ELF-1 (cell line): ENCODE measurements at places on chromosomes 3 and 15.

DNA sequence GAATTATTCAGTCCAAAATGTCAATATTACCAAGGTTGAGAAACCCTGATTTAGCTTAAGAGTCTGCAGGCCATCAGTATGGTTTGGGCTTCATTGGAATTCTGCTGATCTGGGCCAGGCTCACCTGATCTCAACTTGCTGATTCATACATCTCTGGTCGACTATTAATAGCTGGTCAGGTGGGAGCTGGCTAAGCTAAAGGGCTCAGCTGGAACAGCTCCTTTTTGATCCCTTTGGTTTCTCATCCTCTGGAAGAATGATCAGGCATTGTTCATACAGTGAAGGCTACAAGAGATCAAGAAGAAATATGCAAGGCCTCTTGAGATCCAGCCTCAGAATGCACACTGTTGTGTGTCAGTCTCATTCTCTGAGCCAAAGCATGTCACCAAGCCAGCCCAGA, 123.3 kb upstream of the MME start:
- no peak for DNase-seq

DNA sequence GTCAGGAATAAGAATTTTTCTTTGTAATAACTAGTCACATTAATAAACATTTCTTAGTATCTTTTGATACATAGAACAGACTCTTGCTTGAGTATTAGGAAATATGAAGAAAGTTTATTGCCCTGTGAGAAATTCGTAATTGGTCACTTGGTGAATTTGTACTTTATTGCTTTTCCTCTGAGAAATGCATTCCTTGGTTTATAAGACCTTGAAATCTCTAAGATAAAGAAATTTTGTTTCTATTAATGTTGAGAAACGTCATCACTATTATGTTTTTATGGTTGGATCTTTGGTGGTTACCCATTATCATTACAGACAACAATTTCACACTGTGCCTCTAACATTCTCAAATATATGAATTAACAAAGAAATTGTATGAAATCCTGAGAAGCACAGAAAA, 652.0 kb upstream of the NECTIN3 start:
- no peak for DNase-seq

- peak; percentile 60 for DNase-seq
Measured at GRCh38 chr3:177470197-177470941, 273.1 kb upstream of the TBL1XR1 start.

DNA sequence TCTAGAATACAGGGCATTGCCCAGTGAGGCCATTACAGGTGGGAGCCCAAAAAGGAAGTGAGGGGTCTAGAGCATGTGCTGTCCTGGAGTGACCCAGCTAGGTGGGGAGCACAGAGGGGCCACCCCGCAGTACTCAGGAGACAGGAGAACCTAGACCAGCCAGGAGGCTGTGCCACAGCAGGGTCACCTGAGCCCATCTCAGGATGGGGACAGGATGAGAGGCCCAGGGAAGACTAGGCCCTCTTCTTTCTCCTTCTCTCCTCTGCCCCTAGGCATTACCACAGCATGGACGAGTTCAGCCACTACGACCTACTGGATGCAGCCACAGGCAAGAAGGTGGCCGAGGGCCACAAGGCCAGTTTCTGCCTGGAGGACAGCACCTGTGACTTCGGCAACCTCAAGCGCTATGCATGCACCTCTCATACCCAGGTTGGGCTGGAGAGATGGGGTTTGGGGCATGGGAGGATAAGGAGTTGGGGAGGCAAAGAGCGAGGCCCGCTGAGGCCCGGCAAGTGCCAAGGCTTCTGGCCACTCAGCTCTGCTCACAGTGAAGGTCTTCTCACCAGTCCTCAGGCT, 20.6 kb downstream of the LOXL1 start:
- DNase-seq, result no peak

DNA sequence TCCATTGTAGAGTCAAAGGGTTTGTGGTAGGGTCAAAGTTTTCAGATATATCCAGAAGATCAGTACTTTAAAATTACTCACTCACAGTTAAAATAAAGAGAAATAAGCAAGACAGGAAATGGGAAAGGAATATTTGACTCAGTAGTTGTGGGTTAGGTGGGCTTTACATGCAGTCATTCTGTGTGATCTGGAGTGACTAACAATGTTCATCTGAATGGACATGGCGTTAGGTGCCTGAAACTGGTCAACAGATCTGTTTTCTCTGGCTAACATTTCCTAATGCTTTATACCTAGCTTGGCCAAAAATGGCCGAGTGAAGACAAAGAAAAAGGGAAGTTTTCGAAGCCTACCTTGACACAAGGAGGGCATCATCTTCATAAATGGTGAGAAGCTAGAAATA, 133.4 kb upstream of the SATB1 start:
- no peak for DNase-seq

DNA sequence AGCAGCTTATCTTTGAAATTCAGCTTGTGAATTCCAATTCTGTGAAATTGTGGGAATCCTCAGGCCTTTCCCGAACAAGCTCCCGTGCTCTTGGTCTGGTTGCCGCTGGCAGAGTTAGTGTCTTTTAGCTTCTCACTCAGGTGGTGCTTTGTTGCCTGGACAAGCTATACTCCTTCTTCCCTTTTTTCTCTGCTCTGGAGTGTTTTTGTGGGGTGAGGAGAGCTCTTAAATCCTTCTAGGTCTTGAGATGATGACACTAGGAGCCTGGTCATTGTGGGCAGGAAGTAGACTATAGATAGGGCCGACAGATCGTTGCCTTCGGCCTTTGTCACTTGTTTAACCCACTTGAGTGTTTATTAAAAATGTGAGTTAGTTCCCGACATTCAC, 93.8 kb downstream of the SLCO3A1 start:
- no peak for DNase-seq

- peak; percentile 51 for DNase-seq
Measured at GRCh38 chr15:64552281-64552948, 92.0 kb downstream of the ZNF609 start.

GRCh38 chr3:177646749-177647148, 449.5 kb upstream of the TBL1XR1 start:
- DNase-seq, result no peak

- DNase-seq, result no peak
Measured at GRCh38 chr3:177513815-177514610, 316.7 kb upstream of the TBL1XR1 start.

GRCh38 chr3:129260606-129261005, 11.2 kb downstream of the COPG1 start:
- DNase-seq, result no peak

- no peak for DNase-seq
Measured at GRCh38 chr3:129557548-129557894, 14.5 kb downstream of the H1-8 start.

DNA sequence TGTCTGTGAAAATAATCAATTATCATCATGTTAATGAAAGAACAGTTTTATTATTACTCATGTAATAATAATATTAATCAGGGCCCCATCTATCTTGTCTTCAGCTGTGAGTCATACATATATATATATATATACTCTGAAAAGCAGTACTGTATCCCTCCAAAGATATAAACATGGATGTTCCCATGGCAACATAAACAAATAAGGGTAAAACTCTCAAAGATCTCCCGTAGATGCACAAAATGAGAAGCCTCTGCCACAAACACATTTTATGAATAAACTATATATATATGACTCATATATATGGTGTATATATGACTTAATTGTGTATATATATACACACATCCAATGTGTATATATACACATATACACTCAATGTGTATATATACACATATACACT, 163.8 kb upstream of the ARHGEF26 start:
- DNase-seq, result no peak

DNA sequence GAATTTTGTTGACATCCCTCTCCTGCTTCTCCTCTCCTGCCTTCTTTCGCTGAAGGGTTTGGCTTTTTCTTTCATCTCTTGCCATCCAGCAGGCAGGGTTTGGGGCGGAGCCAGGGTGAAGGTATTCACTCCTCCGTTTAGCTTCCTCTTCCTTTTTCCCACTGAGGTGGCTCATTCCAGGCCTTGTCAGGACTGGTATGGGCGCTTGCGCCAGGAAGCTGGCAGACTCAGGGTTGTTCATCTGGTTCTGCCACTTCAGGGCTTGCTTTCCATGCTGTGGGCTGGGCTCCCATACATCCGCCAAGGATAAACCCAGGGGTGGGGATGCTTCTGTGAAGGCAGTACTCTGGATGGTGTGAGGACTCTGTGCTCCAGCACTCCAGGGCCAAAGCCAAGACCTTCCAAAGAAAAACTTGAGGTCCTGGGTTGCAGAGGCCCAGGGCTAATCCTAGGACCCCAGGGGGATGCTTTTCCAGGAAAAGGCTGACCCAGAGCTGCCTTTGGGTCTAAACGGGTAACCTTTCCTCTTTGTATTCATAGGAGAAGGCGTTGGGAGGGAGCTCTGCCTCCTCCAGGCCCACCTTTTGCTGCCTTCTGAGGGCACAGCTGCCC, 7.7 kb upstream of the AMOTL2 start:
- peak; percentile 65 for DNase-seq

- DNase-seq, result peak; percentile 76
Measured at GRCh38 chr15:52783929-52784798, 6.0 kb downstream of the ONECUT1 start.

DNA sequence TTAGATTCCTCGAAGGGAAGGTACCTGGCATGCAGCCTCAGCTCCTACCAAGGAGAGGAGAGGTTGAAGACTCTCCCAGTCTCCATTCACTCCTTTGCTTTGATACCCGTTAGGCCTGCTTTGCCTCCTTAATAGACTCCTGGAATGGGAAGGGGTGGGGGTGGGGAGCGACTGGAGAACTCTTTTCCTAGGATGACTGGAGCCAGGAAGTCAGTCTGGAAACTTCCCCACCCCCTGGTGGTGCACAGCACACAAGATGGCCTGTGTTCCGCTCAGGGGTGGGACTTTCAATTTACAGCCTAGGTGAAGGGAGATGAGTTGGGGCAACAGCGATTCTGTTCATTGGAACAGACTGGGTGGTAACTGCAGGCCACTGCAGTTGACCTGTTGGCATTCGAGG, 21.4 kb upstream of the CELF6 start:
- DNase-seq, result peak; percentile 83

DNA sequence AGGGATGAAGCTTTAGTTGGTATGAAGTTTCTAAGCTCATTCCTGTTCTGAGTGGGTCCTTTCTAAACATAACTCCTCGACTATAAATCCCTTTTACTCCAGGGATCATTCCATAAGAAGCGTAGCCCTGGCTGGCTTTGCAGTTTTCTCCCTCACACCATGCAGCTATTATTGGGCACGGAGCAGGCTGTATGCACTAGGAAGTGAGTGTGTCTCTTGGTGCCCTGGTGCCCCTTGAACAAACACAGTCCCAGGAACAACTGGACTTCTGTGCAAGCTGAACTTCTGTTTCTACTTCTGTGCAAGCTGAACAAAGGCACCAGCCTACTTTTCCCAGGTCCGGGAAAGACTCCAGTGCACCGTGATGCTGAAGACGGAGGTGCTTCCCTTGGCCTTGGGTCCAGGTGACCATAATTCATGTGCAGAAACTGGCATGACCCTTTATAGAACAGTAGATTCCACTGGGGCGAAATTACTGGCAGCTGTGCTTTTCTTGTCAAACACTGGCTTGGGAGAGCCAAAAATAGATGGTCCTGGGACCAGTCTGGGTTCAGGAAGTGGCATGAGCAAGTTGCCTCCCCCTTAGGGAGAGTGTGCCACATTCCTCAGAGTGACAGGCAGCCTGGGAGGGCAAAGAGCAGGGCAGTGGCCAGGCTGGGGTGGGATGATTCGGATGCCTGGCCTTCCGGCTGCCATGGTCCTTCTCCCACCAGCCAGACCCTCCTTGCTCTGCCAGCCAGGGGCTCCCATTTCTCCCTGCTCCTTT, 127.2 kb downstream of the SLCO3A1 start:
- DNase-seq, result no peak

DNA sequence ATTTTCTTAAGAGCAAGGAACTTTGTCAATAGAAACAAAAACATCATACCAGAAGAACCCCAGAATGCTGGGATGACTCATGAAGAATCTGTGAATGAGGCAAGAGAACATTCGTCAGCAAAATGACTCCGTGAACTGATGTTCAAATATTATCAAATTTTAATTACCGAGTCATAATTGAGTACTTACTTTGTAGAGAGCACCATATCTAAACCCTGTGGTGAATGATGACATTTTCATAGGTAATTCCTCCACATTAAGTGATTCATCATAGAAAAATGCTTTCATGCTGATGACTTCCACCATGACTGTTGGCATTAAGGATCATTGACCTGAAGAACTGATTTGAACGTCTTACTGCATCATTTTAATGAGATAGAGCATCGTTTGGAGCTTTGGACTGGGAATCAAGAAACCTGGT, 56.3 kb downstream of the PPARG start:
- DNase-seq, result no peak

GRCh38 chr15:70024521-70024920, 73.2 kb downstream of the TLE3 start:
- DNase-seq, result no peak

GRCh38 chr3:182925944-182926337, 54.4 kb downstream of the DCUN1D1 start:
- no peak for DNase-seq

- DNase-seq, result no peak
Measured at GRCh38 chr3:58135712-58136543, 74.8 kb downstream of the DNASE1L3 start.

DNA sequence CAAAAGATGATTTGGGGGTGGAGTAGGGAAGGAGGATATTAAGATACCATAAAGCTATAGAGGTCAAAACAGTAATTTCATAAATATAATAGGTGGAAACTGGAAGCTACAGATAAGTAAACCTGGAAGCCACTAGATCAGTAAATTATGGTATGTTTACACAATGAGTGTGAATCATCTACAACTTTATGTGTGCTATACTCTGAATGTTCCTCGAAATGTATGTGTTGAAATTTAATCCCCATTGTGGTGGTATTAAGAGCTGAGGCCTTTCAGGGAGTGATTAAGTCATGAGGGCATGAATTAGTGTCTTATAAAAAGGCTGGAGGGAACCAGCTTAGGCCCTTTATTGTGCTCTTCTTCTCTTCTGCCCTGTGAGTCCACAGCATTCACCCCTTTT, 25.2 kb downstream of the EOMES start:
- DNase-seq, result no peak

DNA sequence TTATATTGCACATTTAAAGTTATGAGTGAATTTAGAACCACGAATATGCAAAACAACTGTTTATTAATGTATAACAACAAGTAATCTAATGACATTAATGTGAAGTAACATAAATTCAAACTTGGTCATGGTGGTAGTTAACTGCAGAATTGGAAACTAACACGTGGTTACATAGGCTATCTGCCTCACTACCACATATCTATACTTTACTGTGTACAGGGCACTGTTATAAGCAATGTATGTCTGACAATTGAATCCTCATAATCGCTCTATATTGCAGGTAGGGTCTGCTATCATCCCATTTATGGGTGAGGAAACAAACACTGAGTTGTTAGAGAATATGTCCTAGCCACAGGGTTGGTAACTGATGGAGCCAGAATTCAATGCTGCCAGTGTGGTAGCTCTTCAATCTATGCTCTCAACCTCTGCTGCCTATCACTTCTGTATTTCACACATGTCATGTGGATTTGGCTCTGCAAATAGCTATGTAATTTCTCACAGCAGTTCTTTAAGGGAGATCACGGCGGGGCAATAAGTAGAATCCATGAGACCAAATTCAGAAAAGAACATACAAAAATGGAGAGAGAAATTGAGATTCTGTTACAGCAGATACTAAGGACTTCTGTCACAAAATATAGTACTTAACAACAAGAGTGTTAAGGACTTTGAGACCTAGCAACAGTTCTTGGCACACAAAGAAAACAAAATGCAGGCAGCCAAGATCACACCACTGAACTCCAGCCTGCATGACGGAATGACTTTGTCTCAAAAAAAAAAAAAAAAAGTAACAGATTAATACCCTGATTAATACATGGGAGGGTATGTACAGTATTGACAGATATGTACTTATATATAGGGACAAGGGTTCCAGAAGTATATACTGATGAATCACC, 100.0 kb upstream of the CSPG5 start:
- DNase-seq, result no peak
